NCI-H460 (cell line): ENCODE measurements at places on chromosomes 2 and 18. TPM values are rescaled to one million over a fixed set of nuclear protein-coding genes. Genes with fewer than 3 reads are reported as not detected.

SP5 gene
- 0.07 TPM in 1 of 2 replicates, not detected in the other for total RNA-seq

DNA sequence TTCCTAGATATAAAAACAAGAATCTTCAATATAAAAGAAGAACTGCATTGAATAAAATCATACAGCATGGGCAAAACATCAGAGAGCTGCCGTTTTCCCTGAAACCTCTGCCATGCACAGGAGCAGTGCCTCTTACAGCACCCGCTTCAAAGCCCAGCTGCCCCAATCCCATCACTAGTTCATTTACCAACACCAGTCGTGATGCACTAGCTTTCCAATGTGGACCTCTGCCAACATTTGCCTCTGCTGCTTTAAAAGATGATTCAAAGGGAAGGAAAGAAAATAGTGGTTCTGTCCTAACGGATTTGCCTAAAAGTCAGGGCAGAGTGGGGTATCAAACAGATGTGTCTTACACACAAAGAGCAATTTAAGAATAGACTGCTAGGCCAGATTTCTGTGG is 43.4 kb upstream of the AP1S3 start:
- DNase-seq, result no peak

DUSP11 gene
- 35.0 and 36.6 TPM in 2 replicates for total RNA-seq

- DNase-seq, result no peak
Observed at GRCh38 chr2:106004851-106005250, 189.2 kb downstream of the UXS1 start.

FKBP1B gene
- 0.38 TPM in 1 of 2 replicates, not detected in the other for total RNA-seq

DNA sequence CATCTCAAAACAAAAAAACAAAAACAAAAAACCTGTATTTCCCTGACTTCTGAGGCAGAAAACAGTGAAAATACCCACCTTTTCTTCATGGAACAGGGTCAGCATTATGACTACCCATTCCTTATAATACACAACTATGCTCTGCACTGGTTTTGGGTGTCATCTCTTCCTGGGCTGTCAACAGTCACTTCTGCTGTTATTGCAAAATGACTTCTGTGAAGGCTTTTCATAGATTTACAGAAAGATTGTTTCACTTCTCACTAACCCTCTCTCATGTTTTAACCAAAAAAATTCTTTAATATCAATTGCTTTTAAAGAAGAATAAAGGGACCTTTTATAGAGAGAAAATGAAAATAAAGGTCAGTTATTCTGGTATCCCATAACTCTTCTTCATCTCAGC is 26.5 kb upstream of the PIK3C3 start:
- DNase-seq, result no peak

DNA sequence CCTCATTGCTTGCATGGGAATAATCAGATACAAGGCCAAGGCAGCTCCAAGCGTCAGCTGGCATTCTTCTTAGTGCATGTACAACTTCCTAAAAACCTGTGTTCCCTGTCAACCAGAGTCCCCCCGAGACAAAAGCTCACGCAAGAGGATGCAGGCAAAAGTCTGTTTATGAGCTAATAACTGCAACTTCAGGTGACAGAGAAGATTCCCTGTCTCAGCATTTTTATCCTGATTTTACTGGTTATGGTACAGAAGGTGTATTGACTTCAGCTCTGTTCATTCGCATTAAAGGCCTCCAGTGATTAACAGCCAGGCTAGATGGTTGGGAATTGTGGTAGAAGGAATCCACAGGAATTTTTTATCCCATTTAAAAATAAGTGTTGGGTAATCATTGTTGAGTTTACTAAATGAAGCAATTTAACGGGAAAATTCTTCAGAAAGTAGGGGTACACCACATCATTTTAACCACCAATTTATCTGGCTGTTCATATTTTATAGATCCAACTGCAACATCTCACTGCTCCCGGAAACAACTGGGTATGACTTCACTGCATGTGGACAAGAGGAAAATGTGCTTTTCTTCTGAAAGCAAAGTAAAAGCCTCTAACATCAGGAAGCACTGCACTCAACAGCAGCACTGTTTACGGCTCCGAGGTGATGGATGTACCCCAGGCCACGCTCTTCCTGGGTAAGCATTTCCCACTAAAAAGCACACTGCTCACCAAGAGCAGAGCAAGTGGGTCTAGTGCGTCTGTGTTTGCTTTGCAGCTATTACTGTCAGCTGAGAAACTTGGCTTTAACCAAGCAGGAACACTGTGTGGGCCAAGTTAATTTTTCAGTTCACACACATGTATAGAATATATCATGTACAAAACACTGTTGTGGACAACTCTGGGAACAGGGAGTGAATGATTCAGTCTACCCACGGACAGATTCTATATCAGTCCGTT is 31.9 kb downstream of the CCBE1 start:
- no peak for DNase-seq

DNA sequence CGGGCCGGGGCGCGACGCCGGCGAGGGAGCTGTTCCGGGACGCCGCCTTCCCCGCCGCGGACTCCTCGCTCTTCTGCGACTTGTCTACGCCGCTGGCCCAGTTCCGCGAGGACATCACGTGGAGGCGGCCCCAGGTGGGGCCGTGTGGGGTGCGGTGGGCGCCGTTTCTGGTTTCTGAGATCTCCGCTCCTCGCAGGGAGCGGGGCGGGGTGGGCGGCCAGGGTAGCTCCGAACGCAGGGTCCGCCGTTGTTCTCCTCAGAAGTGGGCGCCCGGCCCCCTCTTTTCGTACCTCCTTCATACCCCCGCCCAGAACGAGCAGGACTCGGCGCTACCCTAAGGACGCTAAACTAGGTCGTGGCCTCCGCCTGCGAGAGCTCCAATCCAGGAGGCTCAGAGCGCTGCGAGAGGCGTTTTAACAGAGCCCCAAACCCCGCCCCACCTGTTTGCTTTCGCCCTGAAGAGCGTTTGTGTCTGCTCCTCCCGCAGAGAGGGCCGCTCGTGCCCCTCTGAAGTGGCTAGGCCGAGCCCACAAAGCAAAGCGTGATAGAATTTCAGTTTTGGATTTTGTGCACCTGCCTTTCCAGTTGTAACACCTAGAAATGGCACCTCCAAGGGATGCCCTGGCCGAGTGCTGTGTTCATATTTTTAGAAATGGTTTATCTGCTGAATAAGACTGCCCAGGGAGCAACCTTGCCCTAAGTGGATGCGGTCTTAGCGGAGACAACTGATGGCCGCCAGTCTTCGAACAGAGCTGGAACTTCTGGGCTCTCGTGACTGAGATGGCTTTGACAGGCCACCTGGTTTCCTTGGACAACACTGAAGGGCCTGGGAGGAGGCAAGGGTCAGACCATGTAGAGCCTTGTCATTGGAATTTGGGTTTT is 626 bp downstream of the CAPN10 start:
- no peak for DNase-seq

DNA sequence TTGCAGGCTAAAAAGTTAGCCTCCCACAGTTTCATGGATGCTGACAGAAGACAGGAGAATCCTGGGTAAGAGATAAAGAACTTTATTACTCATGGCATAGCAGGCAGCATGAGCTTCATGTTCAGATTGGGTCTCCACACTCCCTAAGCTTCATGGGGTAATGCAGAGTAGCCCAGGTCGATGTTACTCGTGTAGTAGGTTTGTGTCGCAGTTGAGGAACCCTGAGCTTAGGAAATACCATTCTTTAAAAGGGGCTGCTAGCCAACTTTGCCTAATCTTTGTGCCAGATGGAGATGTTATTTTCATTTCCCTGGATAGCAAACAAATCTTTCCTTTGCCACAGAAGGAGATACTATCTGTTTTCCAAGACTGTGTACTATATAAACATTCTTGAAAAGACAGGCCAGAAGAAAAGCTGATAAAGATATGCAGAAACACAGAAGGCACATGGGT is 117.6 kb downstream of the LTBP1 start:
- DNase-seq, result no peak

DNA sequence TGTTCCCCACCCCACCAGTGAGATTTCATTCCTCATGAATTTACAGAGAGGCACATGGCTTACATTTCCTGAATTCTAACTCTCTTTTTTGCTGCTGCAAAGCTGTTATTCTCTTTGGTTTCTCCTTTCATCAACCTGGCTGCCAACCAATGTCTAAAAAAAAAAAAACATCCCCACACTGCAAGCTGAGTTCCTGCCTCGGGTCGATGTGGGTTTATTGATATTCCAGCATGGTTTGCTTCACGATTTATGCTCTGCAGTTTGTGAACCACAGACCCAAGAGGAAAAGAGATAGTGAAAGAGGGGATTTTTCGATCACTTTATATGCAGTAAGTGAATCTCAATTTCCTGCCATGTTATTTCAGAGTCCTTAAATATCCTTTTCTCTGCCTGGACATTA is 363.6 kb downstream of the LPIN1 start:
- no peak for DNase-seq

GRCh38 chr2:44107086-44107740 is 61.5 kb upstream of the PPM1B start:
- DNase-seq, result no peak

DNA sequence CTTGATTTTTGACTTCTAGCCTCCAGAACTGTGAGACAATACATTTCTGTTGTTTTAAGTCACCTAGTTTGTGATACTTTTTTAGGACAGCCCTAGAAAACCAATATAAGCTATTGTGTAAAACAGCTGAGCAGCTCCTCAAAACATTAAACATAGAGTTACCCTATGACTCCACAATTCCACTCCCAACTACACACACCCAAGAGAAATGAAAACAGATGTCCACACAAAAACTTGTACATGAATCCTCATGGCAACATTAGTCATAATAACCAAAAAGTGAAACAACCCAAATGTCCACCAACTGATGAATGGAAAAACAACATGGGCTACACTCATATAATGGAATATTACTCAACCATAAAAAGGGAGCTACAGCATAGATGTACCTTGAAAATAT is 32.6 kb downstream of the TNS1 start:
- DNase-seq, result no peak

DNA sequence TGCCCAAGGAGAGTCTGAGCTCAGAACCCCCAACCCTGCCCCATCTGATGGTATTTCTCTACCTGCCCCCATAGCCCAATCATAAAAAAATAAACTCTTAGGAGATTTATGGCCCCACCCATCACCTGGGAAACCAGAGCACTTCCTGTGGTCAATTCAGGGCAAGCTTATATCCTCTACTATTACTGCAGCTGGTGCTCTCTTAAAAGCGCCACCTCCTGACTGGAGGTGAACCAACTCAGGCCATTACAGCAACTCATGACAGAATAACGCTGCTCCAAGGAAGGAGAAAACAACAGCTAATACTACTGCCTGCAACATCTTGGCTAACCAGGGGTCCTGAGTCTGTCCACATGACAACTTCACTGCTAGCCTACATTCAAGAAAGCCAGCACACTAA is 195.7 kb downstream of the MTCL1 start:
- no peak for DNase-seq

DNA sequence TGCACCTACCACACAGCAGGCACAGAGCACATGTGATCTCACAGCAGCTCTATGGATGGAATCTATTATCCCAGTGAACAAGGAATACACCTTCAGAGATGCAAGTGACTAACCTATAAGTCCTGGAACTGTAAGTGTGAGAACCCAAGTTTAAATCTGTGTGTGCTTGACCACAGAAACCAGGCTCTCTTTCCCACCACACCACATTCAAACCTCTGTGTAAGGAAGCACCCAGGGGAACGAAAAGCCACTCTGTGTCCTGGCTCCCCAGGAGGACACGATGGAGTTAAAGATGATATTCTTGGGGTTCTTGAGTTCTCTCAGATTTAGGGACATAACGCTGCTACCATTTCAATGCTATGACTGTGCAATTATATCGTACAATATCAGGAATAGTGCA is 38.9 kb downstream of the TTR start:
- DNase-seq, result no peak

- DNase-seq, result no peak
Observed at GRCh38 chr18:67354091-67354490, 162.4 kb downstream of the DSEL start.

DNA sequence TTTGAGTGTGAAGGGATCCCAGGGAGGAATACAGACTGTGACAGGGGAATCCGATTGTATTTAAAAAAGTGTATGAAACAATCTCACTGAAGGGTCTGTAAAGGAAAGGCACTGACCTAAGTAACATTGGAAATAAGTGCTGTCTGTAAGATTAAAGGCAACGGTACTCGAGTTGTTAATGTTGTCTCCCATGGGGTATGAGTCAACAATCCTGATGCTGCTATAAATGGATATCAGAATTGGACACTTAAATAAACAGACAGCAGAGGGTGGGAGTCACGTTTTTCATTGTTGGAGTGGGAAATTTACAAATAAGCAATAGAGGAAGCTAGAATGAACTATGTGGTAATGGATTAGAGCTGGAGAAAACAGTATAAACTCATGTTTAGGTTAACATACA is 452.4 kb upstream of the RGPD4 start:
- no peak for DNase-seq

MRO gene
- 0.99 TPM in 1 of 2 replicates, not detected in the other for total RNA-seq

- DNase-seq, result no peak
Observed at GRCh38 chr2:156489195-156489594, 53.0 kb downstream of the GPD2 start.

- no peak for DNase-seq
Observed at GRCh38 chr18:37006742-37007141, 177.8 kb downstream of the KIAA1328 start.

GRCh38 chr2:226308986-226309385 is 490.6 kb downstream of the IRS1 start:
- DNase-seq, result no peak

CHRND gene
- 0.05 TPM in 1 of 2 replicates, not detected in the other for total RNA-seq

GRCh38 chr18:23702606-23703005 is 13.4 kb downstream of the LAMA3 start:
- no peak for DNase-seq

- peak; percentile 75 for DNase-seq
Observed at GRCh38 chr2:237122214-237122666, 36.6 kb downstream of the COPS8 start.

SMAD7 gene
- total RNA-seq, result 2.0 and 2.1 TPM in 2 replicates

DNA sequence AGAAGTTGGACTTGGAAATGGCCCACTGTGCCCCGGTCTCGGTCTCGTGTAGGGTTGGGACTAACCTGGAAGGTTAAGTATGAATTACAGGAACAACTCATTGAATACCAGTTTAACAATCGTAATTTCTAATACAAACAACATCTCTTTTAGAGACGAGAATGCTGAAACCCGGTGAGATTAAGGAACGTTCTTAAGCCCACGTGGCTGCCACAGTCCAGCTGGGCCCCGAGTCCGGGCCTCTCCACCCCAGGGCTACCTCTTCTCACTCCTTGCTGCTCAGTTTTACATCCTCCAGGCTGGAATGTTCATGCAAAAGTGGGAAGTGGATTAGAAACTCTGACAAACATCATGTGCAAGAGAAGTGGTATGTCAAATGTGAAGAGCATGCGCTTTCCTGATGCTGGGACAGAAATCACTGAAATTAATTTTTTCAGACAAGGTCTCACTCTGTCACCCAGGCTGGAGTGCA is 29.4 kb downstream of the NGEF start:
- DNase-seq, result no peak

- no peak for DNase-seq
Observed at GRCh38 chr2:44578471-44579093, 216.8 kb downstream of the CAMKMT start.

- no peak for DNase-seq
Observed at GRCh38 chr2:112004253-112004645, 50.8 kb upstream of the TMEM87B start.

LYPD6B gene
- total RNA-seq, result 0.20 and 0.38 TPM in 2 replicates

ABCB11 gene
- not detected in 2 replicates for total RNA-seq

DNA sequence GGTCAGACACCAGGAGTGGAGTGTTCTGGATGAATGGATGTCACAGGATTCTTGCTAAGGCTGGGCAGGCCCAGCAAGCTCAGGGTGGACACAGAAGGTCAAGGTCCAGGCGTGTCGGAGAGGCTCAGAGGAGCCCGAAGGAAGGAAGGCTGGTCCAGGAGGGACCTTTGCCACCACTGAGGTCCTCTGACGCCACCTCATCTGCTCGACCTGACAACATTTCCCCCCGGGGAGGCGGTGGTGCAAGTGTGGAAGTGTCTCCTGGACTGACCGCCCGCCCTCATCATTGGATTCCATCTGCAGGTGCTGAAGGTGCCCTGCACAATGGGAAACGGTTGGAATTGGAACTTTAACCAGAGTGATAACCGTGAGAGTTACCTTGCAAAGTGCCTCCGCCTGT is 124.6 kb downstream of the RTP5 start:
- no peak for DNase-seq
